ENCODE measurements at places on chromosomes 2 and 18.

GRCh38 chr2:233346376-233346775, 7.9 kb upstream of the DGKD start:
- no peak for DNase-seq

GRCh38 chr2:233449081-233449901, 95.0 kb downstream of the DGKD start:
- DNase-seq, result peak; percentile 46

- DNase-seq, result no peak
Measured at GRCh38 chr2:98254504-98255059, 91.7 kb upstream of the CNGA3 start.

GRCh38 chr18:39453882-39454281, 1888.3 kb upstream of the CELF4 start:
- DNase-seq, result peak; percentile 76

DNA sequence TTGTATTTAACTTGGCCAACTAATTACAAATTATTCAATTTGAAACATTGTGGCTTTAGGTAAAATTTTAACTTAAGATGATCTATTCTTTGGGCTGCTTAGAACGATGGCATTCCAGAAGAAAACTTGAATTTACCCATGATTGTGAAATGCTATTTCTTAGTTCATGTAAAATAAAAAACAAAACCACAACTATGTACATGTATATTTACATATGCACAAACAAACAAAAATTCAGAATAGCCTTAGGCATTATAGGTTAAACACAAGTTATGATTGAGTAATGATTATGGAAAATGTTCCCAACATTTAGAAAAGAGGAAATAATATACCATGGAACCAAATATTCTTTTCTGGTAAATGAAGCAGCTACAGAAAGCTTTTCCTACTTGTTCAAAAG, 3.5 kb upstream of the SMCHD1 start:
- DNase-seq, result no peak

GRCh38 chr2:188089901-188090300, 201.8 kb upstream of the GULP1 start:
- no peak for DNase-seq

Data from left hindlimb (tissue), 1 donor.